Epithelial cell of prostate (primary cell): ENCODE measurements at places on chromosomes 2 and 18.

- no peak for DNase-seq
Measured at GRCh38 chr2:227802882-227803281, 10.8 kb upstream of the CCL20 start.

- no peak for DNase-seq
Measured at GRCh38 chr2:38743672-38744398, 7.3 kb downstream of the SRSF7 start.

- no peak for DNase-seq
Measured at GRCh38 chr2:102826904-102827303, 65.1 kb downstream of the TMEM182 start.

GRCh38 chr2:240359695-240360094 lies 75.8 kb upstream of the GPC1 start:
- no peak for DNase-seq

GRCh38 chr2:85134255-85134895 lies 1.2 kb downstream of the TCF7L1 start:
- no peak for DNase-seq

DNA sequence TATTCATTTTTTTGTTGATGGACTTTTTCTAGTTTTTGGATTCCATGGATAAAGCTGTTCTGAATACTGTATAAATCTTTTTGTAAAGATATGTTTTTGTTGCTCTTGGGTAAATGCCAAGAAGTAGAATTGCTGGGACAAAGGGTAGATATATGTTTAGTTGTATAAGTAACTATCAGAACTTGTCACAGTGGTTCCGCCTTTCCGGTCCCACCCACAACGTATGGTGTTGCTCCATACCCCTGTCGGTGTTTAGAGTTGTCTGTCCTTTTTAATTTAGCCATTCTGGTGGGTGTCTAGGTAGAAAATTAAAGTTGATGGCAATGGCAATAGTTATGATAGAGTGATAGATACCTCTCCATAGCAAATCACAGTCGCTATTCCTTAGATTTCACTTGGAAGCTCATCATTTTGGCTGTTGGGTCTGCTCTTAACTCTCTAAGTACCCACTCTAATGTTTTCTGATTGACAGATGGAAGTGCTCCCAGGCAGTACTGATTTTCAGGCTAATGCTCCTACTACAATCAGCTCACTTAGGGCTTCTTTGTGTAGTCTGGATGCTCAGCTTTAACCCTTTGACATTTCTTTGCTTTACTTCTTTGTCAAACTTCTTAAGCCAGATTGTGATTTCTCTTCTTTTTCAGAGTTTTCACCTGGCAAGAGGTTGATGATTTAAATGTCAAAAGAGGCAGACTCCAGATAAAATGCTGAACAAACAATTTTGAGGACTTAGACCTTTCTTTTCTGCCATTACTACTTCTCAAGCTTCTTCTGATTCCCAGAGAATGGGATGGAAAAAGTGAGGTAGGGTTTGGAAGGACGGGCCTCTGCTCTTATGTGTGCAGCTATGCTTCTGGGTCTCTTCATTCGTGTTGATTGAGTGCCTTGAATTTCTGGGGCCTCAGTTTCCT lies 156.4 kb downstream of the AQP4 start:
- DNase-seq: no peak

GRCh38 chr2:83113953-83114352 lies 1345.1 kb downstream of the SUCLG1 start:
- DNase-seq: no peak

GRCh38 chr2:113169586-113169985 lies 4.2 kb upstream of the PSD4 start:
- no peak for DNase-seq

- no peak for DNase-seq
Measured at GRCh38 chr2:219286436-219287115, 7.4 kb downstream of the DNAJB2 start.

DNA sequence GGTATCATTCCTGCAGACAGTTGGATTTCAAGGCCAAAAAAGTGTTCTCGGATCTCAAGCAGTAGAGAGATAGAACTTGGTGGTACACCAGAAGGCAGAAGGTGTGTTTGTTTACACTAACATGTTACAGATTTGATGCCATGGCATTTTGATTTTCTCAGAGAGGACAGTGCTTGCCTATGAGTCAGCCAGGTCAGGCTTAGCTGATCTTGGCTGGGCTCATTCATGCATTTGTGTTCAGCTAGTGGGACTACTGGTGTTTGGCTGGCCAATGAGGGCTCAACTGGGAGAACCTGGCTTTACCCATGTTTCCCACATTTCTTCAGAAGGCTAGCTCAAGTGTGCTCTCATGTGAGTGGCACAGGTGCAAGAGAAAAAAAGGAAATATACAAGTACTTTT lies 162.0 kb downstream of the C1D start:
- DNase-seq: no peak

DNA sequence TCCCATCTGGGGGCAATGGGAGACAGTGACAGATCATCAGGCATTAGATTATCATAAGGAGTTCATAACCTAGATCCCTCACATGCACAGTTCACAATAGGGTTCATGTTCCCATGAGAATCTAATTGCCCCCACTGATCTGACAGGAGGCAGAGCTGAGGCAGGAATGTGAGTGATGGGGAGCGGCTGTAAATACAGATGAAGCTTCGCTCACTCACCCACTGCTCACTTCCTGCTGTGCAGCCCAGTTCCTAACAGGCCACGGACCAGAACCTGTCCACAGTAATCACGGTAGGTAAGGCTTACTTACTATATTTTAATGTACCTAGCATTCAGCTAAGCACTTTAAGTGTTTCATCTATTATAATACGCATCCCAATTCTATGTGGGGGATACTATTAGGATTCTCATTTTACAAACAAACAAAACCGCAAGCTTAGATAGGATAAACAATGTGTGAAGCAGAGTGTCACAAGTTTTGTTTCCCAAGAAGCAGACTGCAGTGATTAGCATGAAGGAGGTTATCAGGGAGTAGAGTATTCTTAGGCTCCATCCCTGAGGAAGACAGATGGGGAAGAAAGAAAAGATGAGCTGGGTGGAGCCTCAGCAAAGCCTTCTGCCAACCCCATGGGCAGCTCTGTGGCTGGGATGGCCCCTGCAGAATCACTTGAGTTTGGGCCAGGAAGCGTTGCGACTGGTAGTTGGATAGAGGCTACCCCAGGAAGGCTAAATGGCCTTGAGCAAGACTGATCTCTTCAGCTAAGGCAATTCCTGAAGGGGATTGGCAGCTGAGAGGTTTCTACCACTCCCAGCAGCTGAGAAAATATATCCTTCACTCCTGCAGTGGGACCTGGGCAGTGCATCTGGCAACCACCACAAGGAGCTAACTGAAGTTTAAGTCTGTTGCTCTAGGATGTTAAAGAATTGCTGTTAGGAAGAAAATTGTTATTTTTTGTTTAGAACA lies 133.1 kb downstream of the MREG start:
- no peak for DNase-seq

GRCh38 chr2:239575931-239576445 lies 175.2 kb upstream of the HDAC4 start:
- DNase-seq: no peak

GRCh38 chr2:10345813-10346212 lies 43.1 kb downstream of the HPCAL1 start:
- no peak for DNase-seq

DNA sequence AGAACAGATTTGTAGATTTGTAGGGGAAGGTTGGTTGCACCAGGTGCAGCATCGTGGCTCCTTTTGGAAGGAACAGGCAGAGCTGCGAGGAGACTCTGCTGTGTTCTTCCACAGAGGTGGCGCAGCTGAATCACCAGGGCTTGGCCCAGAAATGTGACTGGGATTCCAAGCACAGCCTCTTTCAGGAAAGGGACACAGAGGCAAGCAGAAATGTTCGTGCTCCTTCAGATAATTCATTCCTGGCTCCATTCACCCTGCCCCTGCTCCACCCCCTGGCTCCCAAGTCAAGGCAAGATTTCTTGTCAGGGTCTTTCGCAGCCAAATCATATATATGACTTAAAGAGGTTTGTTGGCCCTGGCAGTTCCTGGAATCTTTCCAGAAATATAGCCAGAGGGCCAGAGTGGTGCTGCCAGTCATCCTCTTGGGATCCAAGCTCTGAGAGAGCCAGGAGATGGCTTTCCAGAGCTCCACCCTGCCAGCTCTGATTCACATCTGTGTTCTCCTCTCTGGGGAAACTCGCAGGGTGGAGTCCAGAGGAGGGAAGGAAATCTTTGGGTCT lies 203.9 kb upstream of the TANK start:
- no peak for DNase-seq

DNA sequence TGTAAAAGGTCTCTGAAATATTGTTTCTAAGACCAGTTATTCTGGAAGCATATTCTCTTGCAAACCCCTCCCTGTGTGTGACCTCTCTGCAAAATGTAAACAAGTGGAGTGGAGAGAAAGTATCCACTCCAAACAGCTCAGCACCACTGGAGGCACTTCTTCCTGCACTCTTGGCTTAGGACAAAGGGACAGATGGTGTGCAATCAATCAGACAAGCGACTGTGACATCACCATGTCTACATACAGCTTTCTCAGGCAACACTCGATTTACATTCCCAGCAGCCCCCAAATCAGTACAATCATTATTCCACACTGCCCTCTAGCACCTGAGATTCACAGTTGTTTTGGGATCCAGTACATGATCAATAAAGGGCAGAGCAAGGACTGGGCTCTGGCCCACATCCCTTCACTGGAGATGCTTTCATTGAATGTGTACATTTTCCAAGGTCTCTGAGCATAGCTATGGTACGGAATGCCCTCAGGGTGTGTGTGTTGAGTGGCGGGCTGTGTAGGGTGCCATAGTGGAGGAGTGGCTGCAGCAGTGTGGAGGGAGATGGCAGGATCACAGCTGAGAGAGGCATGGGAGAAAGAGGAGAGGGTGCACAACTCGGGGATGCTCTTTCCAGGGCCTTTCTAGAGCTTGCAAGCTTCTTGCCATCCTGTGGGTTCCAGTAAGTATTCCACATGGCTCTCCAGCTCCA lies 311.8 kb upstream of the ST6GAL2 start:
- no peak for DNase-seq

- DNase-seq: no peak
Measured at GRCh38 chr2:46386763-46387162, 89.6 kb downstream of the EPAS1 start.

GRCh38 chr18:53798516-53798915 lies 426.0 kb downstream of the MBD2 start:
- no peak for DNase-seq

GRCh38 chr2:10343658-10344057 lies 41.0 kb downstream of the HPCAL1 start:
- DNase-seq: no peak

GRCh38 chr18:31819106-31819924 lies 58.6 kb upstream of the SLC25A52 start:
- no peak for DNase-seq

GRCh38 chr18:42914476-42914875 lies 201.0 kb downstream of the RIT2 start:
- DNase-seq: no peak

- DNase-seq: no peak
Measured at GRCh38 chr2:110864731-110865130, 132.4 kb downstream of the ACOXL start.

GRCh38 chr2:217289177-217289906 lies 429.5 kb upstream of the TNP1 start:
- no peak for DNase-seq

GRCh38 chr18:76823587-76824011 lies 1.2 kb downstream of the ZNF236 start:
- no peak for DNase-seq

GRCh38 chr18:11807233-11807632 lies 44.0 kb upstream of the CHMP1B start:
- DNase-seq: no peak

- DNase-seq: no peak
Measured at GRCh38 chr2:73821227-73821626, 7.5 kb upstream of the STAMBP start.

- no peak for DNase-seq
Measured at GRCh38 chr18:2997429-2997828, 15.5 kb downstream of the LPIN2 start.

GRCh38 chr2:121768143-121768755 lies 12.8 kb downstream of the TSN start:
- no peak for DNase-seq

DNA sequence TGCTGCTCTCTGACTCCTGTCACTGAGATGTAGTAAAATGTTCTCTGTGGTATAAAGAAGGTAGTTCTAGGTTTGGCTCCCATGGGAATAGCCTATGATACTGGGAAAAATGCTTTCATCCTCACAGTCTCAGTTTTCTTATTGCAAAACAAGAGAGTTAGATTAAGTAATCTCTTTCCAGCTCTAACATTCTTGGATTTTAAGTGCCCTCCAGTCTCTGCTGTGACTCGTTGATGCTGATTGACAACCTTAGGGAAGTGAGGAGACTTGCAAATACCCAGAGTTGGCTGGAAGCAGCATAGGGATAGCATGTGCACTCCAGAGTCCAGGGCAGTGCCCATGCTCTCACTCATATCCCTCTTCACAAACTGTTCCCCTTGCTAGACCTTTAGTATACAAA lies 534.9 kb downstream of the SLC4A3 start:
- DNase-seq: no peak

DNA sequence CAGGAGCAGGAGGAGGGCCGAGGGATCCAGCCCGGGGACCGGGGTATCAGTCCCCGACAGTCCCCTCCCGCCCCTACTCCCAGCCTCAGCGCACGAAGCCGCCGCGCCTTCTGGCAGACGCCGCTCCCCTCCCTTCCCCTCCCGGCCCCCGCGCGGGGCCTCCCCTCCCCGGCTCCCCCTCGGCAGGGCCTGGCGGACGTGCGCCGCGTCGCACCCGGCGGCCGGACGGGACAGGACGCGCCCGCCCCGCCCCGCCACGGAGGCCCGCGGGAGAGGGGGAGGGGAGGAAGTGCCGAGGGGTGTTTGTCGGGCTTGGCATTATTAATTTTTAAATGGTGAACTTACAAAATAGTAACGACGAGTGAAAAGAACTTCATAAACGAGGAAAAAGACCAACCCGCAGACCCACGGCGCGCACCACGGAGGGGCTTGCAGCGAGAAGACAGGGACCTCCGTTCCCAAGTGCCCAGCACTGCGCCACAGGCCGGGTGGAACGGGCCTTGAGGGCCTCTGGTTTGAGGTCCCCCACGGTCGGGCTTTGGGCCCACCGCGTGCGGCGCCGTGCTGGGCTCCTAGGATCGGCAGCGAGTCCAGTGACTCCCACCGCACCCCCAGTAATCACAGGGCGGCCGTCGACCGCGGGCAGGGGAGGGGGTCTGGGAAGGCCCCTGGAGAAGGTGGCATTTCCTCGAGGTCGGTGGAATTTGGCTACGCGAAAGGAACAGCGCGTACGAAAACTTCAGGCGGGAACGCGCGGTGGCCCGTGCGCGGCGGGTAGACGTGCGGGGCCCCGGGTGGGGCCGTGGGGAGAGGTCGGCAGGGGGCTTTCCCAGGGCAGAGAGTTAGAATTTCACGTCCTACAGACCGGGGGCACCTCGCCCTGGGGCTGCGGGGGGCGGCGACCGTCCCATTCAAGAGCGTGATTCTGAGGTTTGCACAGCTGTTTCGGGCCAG lies 954 bp upstream of the CTDSP1 start:
- DNase-seq: peak; percentile 41

DNA sequence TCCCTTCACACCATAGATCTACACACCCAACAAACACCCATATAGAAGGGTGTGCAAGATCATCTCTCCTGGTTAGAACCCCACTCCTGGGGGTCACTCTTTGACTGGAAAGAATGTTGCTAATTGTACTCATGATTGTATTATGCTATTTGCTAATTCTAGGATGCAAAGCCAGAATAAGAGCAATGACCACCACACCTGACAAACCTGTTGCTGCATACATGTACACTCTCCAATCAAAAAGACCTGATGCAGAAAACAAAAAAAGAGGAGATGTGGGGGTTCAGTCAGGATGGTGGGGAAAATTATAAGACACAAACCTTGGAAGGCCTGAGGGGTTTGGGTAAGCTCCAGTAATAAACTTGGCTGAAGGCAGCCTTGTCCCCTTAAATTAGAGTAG lies 36.9 kb upstream of the PDK1 start:
- DNase-seq: no peak
